Activated naive CD8-positive, alpha-beta T cell treated with anti-CD3 and anti-CD28 coated beads, Interleukin-2, amount 50 U/mL, for 16 hours (primary cell): ENCODE measurements at places on chromosomes 2 and 18.

DNA sequence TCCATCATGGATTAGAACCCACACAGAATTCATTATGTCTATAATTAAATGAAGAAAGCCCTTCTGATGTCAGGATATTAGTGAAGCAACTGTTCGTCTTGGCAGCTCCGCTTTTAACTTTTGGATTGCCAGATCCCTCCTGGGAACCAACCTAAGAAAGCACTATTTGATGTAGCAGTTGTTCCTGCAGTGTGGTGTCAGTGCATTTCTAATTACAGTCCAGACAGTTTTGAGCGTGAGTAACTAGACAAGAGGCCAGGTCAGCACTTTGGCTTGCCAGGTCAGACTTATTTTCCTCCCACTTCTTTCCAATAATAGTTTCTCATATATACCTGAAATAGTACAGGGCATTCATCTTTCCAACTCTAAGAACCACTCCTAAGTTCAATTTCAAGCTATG, 13.8 kb downstream of the NRXN1 start:
- DNase-seq, result no peak

- DNase-seq, result no peak
Observed at GRCh38 chr2:232577841-232578240, 27.4 kb downstream of the EIF4E2 start.

DNA sequence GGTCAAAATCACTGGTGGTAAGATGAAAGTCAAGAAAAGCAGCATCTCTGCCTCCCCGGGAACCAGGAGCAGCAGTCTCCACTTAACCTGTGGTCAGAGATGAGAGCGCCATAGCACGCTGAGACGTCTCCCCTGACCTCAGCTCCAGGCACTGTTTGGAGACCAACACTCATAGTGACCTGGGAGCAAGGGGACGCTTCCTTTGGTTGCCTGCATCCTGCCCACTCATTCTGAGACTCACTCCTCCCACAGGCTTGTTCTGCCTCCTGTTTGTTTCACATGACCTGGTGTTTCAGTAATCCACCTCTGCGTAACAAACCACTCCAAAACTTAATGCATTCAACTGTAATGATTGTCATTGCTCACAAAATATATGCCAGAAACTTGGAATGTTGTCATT, 139.3 kb downstream of the ACOXL start:
- DNase-seq, result no peak

GRCh38 chr2:227325839-227326195, 766 bp downstream of the MFF start:
- DNase-seq, result no peak

- DNase-seq, result no peak
Observed at GRCh38 chr2:126655500-126656430, at the start of gene GYPC. Gene GYPC (plus strand): TSS chr2:126656158. CDS start chr2:126656264, 106 bp downstream.

DNA sequence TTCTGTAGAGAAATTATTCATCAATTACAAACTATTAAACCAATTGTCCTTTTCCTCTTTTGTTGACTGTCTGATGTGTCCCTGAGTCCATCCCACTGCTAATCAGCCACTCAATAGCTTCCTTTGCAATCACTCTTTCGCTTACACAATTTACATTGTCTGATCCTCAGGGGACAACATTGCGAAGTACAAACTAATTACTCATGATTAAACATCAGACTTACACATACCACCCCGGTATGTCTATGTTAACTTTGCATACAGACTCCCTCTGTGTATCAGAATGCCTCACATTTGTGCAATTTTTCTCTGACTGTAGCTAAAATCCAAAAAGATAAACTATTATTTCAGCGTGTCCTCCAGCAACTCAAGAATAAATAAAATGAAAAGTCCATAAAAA, 264.4 kb upstream of the REV1 start:
- DNase-seq, result no peak

DNA sequence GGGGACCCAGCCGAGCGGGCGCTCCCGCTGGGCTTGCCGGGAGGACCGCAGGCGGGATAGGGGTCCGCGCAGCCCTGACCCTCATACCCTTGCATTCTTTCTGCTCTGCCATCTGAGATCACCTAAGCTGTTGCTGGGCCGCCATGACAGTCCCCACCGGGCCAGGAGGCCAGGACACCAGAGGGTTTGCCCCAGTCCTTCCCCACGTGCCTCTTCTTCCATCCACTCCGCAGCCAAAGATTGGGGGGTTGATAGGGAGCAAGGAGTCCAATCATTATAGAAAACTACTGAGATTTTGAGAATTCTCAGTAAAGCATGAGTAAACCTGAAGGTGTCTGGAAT, 453 bp upstream of the GRB14 start:
- DNase-seq, result no peak

GRCh38 chr2:12173943-12174340, 427.5 kb downstream of the LPIN1 start:
- no peak for DNase-seq

- DNase-seq, result no peak
Observed at GRCh38 chr2:157292853-157293252, 32.8 kb downstream of the ERMN start.

GRCh38 chr2:171267855-171268629, 107.3 kb upstream of the TLK1 start:
- DNase-seq, result no peak

- no peak for DNase-seq
Observed at GRCh38 chr2:216501854-216502253, 3.2 kb downstream of the RPL37A start.

DNA sequence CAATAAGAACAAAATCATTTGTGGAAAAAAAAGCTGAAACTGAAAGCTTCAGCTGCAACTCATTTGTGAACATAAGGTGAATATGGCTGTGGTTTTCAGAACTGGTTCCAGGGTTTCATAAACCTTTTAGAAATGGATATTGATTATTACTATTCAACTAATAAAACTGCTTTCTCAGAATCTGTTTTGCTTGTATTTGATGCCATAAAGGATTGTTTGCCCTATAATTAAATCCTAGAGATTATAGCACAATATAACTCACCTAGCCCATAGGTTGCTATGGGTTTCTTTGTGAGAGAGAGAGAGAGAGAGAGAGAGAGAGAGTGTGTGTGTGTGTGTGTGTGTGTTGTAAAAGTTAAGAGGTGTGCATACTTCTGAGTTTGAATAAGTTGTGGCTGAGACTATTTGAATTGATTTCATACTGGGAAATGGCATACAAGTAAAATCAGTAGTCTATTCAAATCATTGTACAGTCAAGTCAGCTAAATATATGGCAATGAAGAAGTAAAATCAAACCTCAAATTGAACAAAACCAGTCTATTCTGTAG, 339.2 kb downstream of the ARHGAP15 start:
- DNase-seq, result no peak
